ENCODE measurements at places on chromosomes 3 and 15. TPM values are rescaled to one million over a fixed set of nuclear protein-coding genes. Genes with fewer than 3 reads are reported as not detected.

ZNF620 gene
- 8.3 TPM for polyA plus RNA-seq

FOXL2 gene
- not detected for polyA plus RNA-seq

REC114 gene
- polyA plus RNA-seq: 2.3 TPM

GPR149 gene
- not detected for polyA plus RNA-seq

TMC3 gene
- polyA plus RNA-seq: 0.20 TPM

PLOD2 gene
- polyA plus RNA-seq: 93.7 TPM

SH2D7 gene
- 0.98 TPM for polyA plus RNA-seq

MCF2L2 gene
- polyA plus RNA-seq: 7.1 TPM

GRCh38 chr3:157471064-157471463 is 32.2 kb downstream of the VEPH1 start:
- DNase-seq: no peak

GRCh38 chr3:32401556-32402081 is 10.0 kb downstream of the CMTM7 start:
- peak; percentile 88 for DNase-seq

DNA sequence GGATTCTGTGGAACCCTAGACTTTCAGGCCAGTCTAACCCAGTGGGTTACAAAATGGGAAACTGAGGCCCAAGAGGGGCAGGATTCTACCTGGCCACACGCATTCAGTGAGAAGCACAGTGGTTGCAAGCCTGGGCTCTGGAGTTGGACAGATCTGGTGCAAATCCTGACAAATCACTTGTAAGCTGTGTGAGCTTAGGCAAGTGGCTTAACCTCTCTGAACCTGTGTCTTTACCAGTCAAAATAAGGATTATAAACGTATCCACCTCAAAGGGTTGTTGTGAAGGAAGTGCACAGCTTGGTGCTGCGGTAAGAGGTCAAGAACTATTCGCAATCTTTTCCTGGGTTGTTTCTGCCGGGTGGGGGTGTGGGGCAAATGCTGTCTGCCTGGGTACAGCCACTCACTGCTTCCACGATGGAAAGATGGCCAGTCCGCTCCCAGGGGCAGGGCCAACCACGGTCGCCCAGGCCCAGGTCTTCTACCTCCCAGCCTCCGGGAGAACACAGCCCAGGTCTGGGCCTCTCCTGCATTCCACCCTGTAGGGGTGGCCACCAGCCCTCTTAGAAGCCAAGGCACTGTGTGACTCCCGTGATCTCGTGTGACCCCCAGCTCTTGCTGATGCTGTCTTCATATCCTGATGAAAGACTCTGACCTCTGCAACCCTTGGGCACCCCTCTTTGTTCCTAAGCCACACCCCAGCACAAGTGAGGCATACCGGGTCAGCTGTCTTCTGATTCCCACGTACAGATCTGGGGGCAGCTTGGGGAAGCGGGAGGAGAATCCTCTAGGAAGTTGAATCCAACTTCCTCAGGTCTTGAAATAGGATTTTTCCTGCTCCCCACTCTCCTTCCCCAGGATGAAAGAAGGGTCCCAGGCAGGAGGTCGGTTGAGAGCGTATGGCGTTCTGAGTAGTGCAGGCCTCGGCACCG is 1.5 kb downstream of the CHRNA3 start:
- DNase-seq: no peak

DNA sequence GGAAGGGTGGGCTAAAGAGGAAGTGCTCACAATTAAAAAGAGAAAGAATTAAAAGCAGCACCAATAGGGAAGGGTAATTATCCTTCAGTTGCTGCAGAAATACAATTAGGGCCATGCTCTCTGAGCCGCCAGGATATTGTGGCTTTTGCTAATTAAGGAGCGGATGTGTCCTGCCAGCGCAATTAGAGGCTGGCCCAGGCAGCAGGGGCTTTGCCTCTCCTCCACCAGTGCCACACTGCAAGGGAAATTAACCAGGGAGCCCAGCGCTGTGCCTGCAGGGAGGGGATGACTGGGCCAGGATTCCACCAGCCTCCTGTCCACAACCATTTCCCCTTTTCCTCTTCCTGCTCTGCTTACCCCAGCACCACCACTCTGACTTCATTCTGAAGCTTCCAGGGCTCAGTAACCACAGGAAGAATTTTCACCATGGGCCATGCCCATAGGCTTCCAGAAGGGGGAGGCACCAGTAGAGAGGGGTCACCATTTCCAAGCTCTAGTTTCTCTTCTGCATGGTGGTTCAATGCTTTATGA is 10.4 kb upstream of the AEN start:
- DNase-seq: no peak

- DNase-seq: no peak
Measured at GRCh38 chr15:39058351-39059131, 493.9 kb upstream of the RASGRP1 start.

GRCh38 chr3:114427285-114428043 is 133.6 kb downstream of the TIGIT start:
- DNase-seq: no peak

- no peak for DNase-seq
Measured at GRCh38 chr3:101011136-101011535, 17.9 kb upstream of the ABI3BP start.

GRCh38 chr15:99556011-99556410 is 9.8 kb upstream of the MEF2A start:
- DNase-seq: no peak

GRCh38 chr3:52078781-52079560 is 22.6 kb upstream of the DUSP7 start:
- no peak for DNase-seq

DNA sequence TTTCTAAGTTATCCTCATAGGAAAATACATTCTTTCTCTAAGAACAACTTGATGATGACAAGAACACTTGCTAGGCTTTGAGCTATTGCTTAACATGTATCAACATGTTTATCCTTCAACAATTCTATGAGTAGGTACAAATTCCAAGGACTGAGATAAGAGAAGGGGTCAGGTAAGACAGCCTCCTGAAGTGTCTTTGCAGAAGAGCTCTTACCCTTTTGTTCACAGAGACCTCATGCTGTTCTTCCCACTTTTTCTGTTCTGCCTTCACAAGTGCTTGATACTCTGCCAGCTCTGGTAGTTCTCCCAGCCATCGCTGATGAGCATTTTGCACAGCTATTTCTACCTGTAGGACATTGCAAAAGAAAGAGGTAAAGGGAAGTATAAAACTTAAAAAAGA is 50.9 kb downstream of the CEP152 start:
- no peak for DNase-seq

DNA sequence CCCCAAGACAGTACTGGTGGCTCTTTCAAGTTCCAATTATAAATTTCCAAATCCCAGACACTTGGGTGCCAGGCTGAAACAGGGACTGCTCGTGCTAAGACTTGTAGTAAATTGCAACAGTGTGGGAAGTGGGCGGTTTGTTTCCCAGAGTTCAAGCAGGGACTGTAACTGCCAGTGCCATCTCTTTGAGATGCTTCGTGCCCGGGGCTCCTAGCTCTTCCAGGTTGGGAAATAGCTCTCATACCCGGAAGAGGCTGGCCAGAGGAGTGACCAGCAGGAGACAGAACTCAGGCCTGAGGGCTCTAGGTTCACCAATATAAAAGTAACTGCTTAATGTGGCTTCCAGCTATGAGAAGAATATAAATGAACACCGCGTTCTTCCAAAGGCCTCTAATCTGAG is 54.0 kb upstream of the NEO1 start:
- no peak for DNase-seq

DNA sequence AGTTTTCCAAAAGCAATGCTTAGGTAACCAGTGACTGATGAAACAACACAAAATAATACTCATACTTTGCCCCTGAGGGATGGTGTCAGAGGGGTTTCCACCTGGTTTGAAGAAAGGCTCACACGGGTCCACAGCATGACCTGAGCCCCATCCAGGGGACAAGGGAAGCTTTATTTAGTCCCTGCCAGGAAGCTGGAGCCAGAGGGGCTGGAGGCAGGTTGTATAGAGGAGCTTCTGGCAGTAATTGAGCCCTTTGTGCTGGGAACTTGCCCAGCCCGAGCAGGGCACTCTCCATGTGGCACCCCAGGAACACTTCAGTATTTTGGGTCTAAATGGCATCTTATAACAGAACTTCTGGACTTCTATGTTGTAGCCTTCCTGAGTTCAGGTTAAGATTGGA is 39.2 kb upstream of the EPHB1 start:
- no peak for DNase-seq

DNA sequence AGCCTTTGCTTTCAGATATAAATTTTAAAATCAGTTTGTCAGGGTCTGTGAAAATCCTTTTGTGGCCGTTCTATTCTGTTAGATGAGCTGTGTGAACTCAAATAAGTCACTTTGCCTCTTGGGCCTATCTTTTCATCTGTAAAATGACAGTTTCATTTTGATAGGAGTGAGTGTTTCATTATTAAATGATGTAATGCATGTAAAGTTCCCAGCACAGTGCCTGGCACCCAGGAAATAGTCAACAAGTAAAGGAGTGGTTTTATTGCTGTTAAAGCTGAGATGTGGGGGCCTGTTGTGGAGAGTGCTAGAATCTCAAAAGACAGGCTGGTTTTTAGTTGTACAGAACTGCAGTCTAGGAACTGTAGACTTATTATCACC is 394.5 kb upstream of the CFAP20DC start:
- DNase-seq: no peak

- DNase-seq: no peak
Measured at GRCh38 chr3:132787616-132788300, 65.5 kb upstream of the NPHP3 start.

- DNase-seq: no peak
Measured at GRCh38 chr15:74128785-74129585, 1.4 kb upstream of the ISLR2 start.

GRCh38 chr3:161217496-161217895 is 3.6 kb upstream of the NMD3 start:
- peak; percentile 7 for DNase-seq

DNA sequence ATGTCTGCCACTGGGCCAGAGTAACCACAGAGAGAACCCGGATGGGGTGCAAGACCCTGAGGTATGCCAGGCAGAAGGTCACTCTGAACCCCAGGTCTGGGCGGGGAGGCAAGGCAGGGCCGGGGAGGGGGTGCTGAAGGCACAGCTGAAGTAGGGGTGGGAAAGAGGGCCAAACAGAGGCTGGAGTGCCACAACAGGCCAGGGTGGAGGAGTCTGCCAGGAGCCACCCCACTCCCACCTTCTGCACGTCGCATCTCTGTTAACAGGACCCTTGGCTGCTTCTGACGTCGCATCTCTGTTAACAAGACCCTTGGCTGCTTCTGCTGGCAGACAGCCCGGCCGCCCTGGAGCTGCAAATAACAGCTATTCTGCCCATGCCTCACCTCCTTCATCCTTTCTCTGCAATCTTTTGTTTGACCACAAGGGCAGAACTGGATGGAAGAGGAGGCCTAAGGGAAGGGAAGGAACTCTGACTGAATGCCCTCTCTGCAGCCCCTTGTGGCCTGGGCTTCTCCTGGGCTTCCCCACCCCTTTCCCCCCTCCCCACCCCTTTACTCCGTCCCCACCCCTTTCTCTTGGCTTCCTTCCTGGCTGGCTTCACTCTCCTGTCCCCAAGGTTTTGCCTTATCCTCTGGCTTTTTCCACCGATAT is 20.6 kb upstream of the FBLN2 start:
- peak; percentile 70 for DNase-seq

DNA sequence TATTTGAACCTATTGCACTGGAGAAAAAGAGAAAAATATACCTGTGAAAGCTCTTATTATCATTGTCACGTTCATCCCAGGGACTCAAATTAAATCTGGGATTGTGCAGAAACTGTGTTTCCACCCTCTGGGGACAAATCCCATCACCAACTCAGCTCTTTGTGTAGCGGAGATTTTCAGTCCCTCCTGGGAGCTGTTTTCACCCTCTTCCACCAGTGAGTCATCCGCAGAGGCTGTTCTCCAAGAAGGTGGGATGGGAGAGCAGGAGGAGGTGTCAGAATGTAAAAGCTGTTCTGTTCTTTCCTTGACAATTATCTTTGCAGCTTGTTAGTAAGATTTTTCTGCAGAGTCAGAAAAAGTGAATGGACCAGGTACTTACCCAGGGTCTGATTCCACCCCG is 28.0 kb downstream of the SV2B start:
- DNase-seq: no peak

GRCh38 chr15:39455471-39455991 is 125.3 kb upstream of the THBS1 start:
- peak; percentile 72 for DNase-seq

DNA sequence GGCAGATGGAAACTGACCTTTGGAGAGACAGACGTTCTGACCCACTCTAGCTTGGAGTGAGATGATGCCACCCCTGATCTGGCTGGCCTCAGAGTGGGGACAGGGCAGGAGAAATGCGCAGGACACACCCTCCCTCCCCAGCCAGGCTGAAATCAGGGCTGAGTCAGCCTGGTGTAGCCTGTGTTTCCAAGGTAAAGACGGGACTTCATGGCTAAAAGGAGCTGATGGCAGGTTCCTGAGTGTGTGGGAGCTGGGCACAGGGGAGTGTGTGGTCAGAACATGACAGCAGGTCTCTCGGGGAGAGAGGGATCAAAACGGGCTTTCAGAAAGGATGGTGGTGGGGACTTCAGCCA is 14.6 kb upstream of the POLG start:
- DNase-seq: no peak

Data from cardiac muscle cell (in vitro differentiated cells and primary cell).